Activated T-cell treated with anti-CD3 and anti-CD28 coated beads, Interleukin-2, amount 50 U/mL, for 48 hours (primary cell): ENCODE measurements at places on chromosomes 11 and 22.

GRCh38 chr22:31346733-31347250, 646 bp upstream of the PATZ1 start:
- DNase-seq: peak; percentile 64

DNA sequence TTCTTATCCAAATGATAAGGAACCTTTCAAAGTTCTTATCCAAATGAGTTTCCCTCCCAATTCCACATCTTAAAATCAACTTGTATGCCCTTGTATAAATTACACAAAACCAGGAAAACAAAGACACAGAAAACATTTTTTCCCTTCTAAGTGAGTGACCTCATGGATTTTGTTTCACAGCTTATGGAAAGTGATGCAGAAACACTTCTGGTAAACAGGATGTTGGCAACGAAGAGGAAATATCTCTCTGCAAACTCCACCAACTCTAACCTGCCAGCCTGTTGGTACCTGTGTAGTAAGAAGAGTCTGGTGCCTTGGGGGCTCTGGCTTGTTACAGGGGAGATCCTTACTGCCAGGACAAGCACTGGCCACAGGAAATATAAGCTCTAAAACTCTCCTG, 57.0 kb downstream of the CELSR1 start:
- DNase-seq: no peak

- DNase-seq: no peak
Measured at GRCh38 chr11:125312812-125313211, 148.3 kb downstream of the PKNOX2 start.

GRCh38 chr22:48299124-48299523, 1528.5 kb downstream of the BRD1 start:
- DNase-seq: no peak

GRCh38 chr22:27401321-27401720, 400.2 kb downstream of the MN1 start:
- DNase-seq: no peak

DNA sequence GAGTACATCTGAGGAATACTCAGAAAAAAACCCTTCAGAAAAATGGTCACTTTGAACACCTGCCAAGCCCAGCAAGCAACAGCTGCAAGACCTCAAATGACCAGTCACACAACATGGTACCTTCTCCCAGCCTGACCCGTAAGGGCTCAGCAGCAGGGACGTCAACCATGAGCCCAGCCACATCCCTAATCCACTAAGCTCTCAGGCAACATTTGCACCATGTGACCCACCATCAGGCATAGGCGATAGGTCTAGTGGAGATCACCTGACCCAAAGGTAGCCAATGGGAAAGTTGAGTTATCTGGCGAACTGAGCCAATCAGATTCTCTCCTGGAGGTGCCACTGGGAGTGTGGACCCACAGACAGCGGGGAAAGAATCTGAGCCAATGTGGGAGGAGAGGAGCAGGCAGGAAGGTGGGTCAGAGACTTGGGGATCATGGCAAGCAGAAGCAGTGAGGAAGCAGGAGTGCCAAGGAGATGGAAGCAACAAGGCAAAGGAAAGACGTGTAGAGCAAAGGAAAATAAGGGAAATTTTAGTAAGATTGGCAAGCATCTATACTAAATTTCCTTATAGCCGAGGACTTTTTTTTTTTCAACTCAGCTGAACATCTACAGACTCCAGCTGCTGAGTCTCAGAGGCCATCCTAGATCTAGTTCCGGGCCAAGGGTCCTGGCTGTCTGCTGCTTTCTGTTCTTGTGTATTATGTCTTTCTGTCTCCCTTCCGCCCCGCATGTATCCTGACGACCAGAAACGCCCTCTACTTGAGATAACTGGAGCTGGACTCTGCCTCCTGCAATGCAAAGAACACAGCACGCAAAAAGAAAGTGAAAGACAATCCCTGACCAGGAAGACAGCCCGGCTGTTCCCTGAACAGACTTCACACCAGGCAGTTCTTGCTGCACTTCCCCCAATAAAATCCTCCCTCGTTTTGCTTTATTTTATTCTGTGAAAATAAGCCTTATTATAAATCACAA, 11.0 kb upstream of the PLAAT2 start:
- DNase-seq: no peak
